ENCODE measurements at places on chromosomes 3 and 15.

DNA sequence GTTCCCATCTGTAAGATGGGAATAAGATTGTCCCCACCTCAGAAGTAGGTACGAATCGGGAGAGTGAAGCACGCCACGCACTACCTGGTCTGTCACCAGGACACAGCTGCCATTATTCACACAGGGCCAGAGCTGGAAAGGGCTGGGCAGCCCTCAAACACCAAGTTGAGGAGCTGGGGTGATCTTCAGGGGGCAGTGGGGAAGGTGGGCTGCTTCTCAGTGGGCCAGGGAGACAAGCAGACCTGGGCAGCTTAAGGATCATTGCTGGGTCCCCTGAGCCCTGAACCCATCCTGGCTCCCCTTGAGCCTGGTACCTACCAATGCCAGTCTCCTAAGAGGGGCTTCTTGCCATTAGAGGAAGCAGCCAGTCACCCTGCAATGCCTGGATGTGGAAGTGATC is 82.1 kb downstream of the SMAD6 start:
- no peak for DNase-seq

GRCh38 chr3:126300761-126301481 is 56.3 kb downstream of the KLF15 start:
- DNase-seq, result peak; percentile 46

GRCh38 chr15:35121611-35122359 is 36.7 kb upstream of the NANOGP8 start:
- DNase-seq, result no peak

DNA sequence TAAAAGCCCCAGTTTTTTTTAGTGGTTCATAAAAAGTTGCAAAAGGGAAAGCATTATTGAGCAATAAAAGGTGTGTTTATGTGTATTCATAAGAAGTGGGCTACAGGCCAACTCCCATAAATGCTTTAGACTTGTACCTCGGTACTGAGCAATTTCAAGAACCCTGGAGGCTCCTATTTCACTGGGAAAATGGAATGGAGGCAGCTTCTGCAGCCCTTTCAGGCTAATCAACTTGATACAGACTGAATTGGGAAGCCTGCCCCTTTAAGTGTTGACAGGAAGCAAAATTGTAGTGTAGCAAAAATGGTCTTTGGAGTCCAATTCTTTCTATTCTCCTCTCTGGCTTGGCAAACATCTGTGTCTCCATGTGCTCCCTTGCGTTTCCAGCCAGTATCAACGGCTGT is 118.8 kb downstream of the ECT2 start:
- DNase-seq, result peak; percentile 81

DNA sequence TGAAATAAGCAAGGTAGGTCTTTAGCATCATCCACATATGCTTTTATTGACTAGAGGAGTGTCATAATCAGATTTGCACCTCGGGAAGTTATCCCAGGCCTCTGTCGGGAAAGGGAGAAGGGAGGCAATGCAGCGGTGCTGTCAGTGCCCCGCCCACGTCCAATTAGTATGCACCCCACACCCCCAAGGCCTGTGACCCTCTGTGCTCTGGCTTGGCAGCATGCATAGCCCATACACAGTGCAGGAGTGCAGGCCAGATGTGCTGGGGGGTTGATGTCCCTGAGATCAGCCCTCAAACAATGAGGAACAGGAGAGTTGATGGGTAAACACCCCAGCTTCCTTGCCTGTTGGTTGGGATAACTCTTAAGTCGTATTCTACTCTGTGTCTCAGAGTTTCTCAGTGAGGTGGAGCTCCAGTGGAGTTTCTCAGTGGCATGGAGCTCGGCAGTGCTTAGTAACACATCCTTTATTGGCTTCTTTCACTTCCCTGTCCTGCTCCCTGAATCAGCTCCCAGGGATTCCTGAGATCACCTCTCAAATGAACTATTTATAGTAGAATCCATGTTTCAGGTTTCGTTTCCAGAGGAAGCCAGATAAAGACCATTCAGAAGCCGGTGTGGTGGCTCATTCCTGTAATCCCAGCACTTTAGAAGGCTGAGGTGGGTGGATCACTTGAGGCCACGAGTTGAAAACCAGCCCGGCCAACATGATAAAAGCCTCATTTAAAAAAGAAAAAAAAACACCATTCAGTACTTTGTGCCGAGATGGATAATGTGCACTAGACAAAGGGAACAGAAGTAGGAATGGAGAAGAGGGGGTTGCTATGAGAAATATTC is 26.7 kb upstream of the NDUFB4 start:
- no peak for DNase-seq

GRCh38 chr3:115325539-115325938 is 178.5 kb upstream of the ZBTB20 start:
- DNase-seq, result peak; percentile 69

GRCh38 chr3:32002561-32003368 is 21.2 kb downstream of the ZNF860 start:
- no peak for DNase-seq
